ENCODE measurements at places on chromosomes 11 and 22. TPM values are rescaled to one million over a fixed set of nuclear protein-coding genes. Genes with fewer than 3 reads are reported as not detected.

- DNase-seq, result no peak
Observed at GRCh38 chr11:44952082-44952481, 1.4 kb upstream of the TP53I11 start.

- DNase-seq, result no peak
Observed at GRCh38 chr11:18522388-18522787, 4.4 kb downstream of the TSG101 start.

The HTR3B gene
- total RNA-seq, result not detected

The DDX25 gene
- not detected for total RNA-seq
